ENCODE measurements at places on chromosomes 6 and 20.

- DNase-seq: peak; percentile 79
Measured at GRCh38 chr6:10837995-10838793, at the start of gene MAK. Gene MAK, minus strand, starts transcription at chr6:10838539. Its CDS starts 7,891 bp downstream, at chr6:10830648.

DNA sequence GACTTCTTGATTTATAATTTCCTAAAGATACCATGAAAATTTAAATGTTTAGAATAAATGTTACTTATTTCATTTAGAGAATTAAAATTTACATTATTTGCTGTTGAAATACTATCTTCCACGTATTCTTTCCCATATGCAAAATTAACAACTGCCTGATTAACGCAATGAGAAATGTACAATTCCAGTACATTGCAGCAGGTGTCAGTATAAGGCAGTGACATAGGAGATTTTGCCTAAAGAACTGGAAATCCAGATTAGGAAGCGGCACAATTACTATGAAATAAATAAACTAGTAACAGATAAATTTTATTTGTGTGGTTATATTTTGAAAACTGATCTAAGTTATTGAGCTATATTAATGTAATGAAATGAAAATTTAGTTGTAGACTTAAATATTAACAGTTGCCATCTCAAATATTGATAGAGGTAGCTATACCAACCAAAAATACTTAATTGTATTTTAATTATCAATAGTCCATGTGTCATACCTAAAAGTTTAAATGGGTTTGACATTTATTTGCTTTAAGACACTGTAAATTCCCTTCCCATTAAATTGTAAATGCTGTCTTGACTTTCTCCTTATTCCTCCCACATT lies 300.2 kb downstream of the UTRN start:
- no peak for DNase-seq

DNA sequence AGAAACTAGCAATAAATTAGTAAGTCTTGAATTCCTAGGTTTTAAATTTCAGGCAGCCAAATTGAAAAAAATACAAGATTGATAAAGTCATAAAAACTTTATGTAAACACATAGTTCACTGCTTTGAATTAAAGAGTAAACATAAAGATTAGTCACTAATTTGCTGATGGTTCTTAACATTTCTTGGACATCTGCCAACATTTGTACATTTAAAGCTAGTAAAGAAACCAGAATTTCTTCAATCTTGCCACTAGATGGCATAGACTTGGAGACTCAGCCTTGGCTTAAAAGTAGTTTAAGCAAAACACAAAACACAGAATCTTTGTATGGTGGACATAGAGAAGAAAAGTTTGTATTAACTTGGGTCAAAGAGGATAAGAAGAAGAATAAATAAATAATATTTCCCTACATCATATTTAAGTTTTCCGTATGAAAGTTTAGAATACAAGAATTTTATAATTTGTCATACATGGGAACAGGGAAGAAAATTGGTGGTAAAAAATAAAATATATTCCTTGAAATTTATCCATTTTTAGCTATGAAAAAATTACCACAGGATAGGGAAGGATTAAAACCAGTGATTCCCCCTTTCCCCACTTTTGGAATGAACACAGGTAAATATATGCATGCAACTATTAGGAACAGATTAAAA lies 41.7 kb upstream of the FAM135A start:
- no peak for DNase-seq

- no peak for DNase-seq
Measured at GRCh38 chr6:147057188-147057587, 147.0 kb upstream of the STXBP5 start.

DNA sequence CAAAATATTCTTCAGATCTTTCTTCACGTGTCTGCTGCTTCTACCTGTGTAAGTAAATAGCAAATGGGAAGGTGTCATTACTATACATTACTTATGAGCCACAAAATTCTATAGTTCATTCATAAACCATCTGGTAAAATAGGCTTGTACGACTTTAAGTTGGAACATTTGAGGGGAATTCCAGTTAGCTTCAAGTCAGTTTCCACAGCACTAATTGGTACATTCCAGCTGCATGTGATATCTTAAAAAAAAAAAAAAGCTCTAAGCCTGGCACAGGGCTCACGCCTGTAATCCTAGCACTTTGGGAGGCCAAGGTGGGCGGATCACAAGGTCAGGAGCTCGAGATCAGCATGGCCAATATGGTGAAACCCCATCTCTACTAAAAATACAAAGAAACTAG lies 23.1 kb upstream of the TFAP2B start:
- no peak for DNase-seq

GRCh38 chr20:59392736-59393135 lies 92.3 kb downstream of the EDN3 start:
- no peak for DNase-seq

DNA sequence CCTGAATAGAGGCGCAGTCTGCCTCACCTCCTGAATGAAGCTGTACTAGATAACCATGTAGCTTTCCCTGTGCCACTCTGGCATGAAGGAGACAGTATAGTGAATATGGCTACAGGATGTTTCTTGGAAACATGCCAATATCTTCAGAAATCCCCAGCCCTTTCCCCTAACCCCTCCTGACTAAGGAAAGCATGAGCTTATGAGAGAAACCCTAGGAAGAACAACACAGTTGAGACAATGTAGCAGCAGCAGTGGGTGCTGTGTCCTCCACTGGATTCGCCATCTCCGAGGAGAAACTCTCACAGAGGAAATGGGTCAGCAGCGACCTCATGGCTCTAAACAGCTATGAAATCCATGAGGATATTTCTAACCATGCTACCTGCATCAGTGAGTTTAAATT lies 6.7 kb downstream of the HLA-DQA1 start:
- no peak for DNase-seq
